Osteocyte (in vitro differentiated cells): ENCODE measurements at places on chromosomes 12 and 14. TPM values are rescaled to one million over a fixed set of nuclear protein-coding genes. Genes with fewer than 3 reads are reported as not detected.

- no peak for DNase-seq
Measured at GRCh38 chr12:47945341-47945728, 18.1 kb upstream of the TMEM106C start.

GRCh38 chr12:39476894-39477293 is 34.0 kb upstream of the KIF21A start:
- no peak for DNase-seq

The ADAM21 gene
- 0.34 TPM in 1 of 2 replicates, not detected in the other for total RNA-seq

- no peak for DNase-seq
Measured at GRCh38 chr12:39574785-39575497, 44.7 kb downstream of the ABCD2 start.

The KRT71 gene
- total RNA-seq, result not detected in 2 replicates

The MUCL1 gene
- total RNA-seq, result not detected in 2 replicates

The ARHGEF25 gene
- 25.8 and 27.6 TPM in 2 replicates for total RNA-seq
